ENCODE measurements at places on chromosomes 16 and 17. TPM values are rescaled to one million over a fixed set of nuclear protein-coding genes. Genes with fewer than 3 reads are reported as not detected.

- no peak overlapping the region for H3K27ac ChIP-seq
- H3K27me3 ChIP-seq, result no peaks in the 10 kb centered on the region
- no peaks in the 10 kb centered on the region for H3K4me1 ChIP-seq
- no peak overlapping the region for H3K4me3 ChIP-seq
- H3K36me3 ChIP-seq, result no peaks in the 10 kb centered on the region
- DNase-seq, result no peak
These were observed 122.4 kb upstream of the WSCD1 start for GRCh38 chr17:5947701-5948180.

DNA sequence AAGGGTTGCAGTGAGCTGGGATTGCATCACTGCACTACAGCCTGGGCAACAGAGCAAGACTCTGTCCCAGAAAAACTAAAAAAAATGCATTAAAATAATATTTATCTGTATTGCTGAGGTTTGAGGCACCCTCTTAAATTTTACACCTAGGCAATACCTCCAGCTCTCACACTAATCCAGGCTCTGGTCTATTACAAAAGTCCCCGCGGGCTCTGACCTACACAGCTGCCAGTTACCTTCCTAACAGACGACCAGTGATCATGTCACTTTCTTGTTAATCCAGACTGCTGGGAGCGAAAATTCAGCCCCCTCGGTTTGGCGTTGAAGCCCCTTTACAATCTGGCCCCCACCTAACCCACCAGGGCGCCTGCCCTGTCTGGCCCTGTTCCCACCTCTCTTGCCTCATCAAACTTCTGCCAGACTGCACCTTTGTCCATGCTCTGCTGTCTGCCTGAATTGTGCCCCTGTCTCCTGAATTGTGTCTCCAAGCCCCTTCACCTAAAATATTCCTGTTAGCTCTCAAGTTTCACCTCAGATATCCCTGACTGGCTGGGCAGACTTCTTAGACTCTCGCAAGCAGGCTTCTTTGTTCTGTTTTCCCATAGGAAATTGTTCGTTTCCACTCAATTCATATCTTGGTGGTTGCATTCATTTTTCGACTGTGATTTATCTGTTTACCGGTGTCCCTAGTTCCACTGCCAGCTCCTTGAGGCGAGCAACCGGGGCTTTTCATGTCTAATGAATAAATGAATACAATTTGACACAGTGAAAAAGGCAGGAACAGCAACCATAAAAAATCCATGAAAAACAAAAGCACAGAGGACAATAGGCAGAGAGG lies 65.9 kb downstream of the PITPNC1 start:
- no peak overlapping the region for H3K4me3 ChIP-seq
- DNase-seq, result no peak
- peak overlapping the region; percentile 47 for H3K27ac ChIP-seq
- H3K4me1 ChIP-seq, result peaks cover 91% of the 10 kb centered on the region
- no peaks in the 10 kb centered on the region for H3K36me3 ChIP-seq

Gene SEPTIN12
- total RNA-seq, result not detected

DNA sequence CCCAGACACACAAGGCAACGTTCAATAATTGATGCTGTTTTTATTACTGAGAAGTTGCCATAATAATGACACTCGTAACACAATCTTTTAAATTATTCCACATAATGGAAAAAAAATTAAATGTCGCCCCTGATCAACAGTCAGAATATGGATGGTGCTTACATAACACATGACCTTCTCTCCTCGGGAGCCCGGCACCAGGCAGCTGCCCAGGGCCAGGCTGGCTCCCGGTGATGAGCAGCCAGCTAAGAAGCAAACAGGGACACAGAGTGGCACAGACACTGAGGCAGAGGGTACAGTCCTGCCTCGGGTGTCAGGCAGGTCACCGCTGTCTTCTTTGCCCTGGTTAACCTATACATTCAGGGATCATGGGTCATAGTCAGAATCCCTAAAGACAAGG lies 137.9 kb downstream of the SLC39A11 start:
- H3K36me3 ChIP-seq, result no peaks in the 10 kb centered on the region
- no peak for DNase-seq
- no peaks in the 10 kb centered on the region for H3K27me3 ChIP-seq
- H3K4me1 ChIP-seq, result no peaks in the 10 kb centered on the region
- H3K27ac ChIP-seq, result no peak overlapping the region
- H3K4me3 ChIP-seq, result no peak overlapping the region

Gene IL21R
- 29.1 TPM for total RNA-seq

GRCh38 chr17:29569245-29569950 lies 897 bp downstream of the TP53I13 start:
- DNase-seq, result peak; percentile 37
- H3K4me3 ChIP-seq, result peak overlapping the region; percentile 83
- peaks cover 24% of the 10 kb centered on the region for H3K4me1 ChIP-seq
- peaks cover 2% of the 10 kb centered on the region for H3K36me3 ChIP-seq
- peak overlapping the region; percentile 57 for H3K27ac ChIP-seq

DNA sequence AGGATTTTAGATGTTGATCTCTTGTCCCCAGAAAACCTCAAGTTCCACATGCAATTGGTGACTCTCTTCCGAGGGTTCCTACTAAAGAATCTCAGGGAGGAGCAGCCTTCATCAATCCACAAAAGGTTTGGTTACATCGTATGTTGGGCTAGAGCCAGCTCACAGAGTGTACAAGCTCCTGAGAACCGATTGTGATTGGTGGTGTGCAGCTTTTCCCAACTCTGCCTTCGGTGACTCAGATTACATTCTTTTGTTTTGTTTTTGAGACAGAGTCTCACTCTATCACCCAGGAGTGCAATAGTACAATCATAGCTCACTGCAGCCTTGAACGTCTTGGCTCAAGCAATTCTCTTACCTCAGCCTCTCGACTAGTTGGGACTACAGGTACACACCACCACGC lies 172.4 kb downstream of the PMP22 start:
- no peak overlapping the region for H3K27ac ChIP-seq
- no peak for DNase-seq
- H3K27me3 ChIP-seq, result no peaks in the 10 kb centered on the region
- H3K36me3 ChIP-seq, result no peaks in the 10 kb centered on the region

Gene KRT27
- not detected for total RNA-seq

Gene CD300H
- total RNA-seq, result not detected

Gene PRM1
- total RNA-seq, result not detected

Gene SLC35G6
- total RNA-seq, result not detected

- H3K36me3 ChIP-seq, result no peaks in the 10 kb centered on the region
- H3K27ac ChIP-seq, result no peak overlapping the region
- no peak for DNase-seq
- H3K27me3 ChIP-seq, result no peaks in the 10 kb centered on the region
- H3K4me1 ChIP-seq, result peaks cover 8% of the 10 kb centered on the region
These were observed 817 bp downstream of the ITGB4 start for GRCh38 chr17:75722076-75722475.

DNA sequence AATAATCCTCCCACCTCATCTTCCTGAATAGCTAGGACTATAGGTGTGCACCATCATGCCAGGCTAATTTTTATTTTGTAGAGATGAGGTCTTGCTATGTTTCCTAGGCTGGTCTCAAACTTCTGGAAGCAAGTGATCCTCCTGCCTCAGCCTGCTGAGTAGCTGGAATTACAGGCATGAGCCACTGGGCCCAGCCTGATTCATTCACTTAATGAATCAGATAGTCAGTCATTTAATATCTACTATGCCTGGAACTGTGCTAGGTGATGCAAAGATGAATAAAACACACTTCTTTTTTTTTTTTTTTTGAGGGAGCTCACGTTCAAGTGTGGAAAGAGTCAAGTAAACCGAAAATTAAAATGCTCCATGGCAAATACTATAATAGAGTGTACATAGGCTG lies 39.4 kb downstream of the EFCAB13 start:
- no peaks in the 10 kb centered on the region for H3K36me3 ChIP-seq
- H3K4me1 ChIP-seq, result no peaks in the 10 kb centered on the region
- no peaks in the 10 kb centered on the region for H3K27me3 ChIP-seq

DNA sequence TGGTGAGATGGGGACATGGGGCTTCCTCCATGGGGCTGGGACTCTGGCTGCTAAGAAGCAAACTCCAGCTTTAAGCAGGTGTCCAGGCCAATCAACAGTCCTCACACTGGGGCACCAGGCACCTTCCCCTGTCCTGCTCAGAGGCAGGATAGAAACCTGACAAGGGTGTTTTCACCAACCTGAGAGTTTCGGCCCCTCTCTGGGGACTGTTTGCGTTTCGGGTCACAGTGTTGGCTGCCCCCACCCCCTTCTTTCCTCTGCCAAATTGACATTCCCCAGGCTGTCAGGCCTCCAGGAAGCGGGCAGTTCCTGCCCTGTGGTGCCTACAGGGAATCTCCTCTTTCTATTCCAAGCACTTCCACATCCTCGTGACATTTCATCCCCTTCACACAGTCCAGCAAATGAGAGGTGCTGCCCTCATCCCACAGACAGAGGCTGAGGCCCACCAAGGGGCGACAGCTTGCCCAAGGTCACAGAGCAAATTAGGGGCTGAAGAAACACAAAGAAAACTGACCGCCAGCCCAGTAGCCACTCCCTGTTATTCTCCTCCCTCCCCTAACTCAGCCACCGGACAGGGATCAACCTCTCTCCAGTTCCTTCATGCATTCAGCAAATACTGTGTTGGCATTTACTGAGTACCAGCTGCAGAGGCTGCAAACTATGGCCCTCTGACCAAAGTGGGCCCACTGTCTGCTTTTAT lies 38.0 kb downstream of the MMP15 start:
- no peak overlapping the region for H3K4me3 ChIP-seq
- no peaks in the 10 kb centered on the region for H3K4me1 ChIP-seq
- H3K36me3 ChIP-seq, result no peaks in the 10 kb centered on the region
- no peaks in the 10 kb centered on the region for H3K27me3 ChIP-seq
- no peak overlapping the region for H3K27ac ChIP-seq
- no peak for DNase-seq

Gene TNRC6A
- total RNA-seq, result 103 TPM

Gene CMTM2
- 0.72 TPM for total RNA-seq

DNA sequence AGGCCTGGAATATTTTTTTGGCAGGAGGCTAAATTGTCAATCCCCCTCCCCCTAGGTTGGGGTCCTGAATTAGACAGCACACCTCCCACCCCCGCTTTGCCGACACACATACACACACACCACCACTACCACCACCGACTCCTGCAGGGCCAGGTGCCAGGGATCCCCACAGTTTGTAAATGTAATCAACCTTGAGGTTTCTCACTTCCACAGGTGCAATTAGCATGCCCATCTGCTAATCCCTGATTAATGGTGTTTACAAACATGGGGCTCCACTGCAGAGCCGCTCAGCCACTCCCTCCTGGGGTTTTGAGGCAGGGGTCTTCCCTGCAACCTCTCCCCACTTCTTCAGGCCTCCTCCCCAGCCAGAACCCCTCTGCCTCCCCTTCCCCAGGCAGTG lies 11.8 kb downstream of the MRM1 start:
- H3K4me1 ChIP-seq, result peaks cover 3% of the 10 kb centered on the region
- no peak for DNase-seq
- no peaks in the 10 kb centered on the region for H3K36me3 ChIP-seq
- no peaks in the 10 kb centered on the region for H3K27me3 ChIP-seq

DNA sequence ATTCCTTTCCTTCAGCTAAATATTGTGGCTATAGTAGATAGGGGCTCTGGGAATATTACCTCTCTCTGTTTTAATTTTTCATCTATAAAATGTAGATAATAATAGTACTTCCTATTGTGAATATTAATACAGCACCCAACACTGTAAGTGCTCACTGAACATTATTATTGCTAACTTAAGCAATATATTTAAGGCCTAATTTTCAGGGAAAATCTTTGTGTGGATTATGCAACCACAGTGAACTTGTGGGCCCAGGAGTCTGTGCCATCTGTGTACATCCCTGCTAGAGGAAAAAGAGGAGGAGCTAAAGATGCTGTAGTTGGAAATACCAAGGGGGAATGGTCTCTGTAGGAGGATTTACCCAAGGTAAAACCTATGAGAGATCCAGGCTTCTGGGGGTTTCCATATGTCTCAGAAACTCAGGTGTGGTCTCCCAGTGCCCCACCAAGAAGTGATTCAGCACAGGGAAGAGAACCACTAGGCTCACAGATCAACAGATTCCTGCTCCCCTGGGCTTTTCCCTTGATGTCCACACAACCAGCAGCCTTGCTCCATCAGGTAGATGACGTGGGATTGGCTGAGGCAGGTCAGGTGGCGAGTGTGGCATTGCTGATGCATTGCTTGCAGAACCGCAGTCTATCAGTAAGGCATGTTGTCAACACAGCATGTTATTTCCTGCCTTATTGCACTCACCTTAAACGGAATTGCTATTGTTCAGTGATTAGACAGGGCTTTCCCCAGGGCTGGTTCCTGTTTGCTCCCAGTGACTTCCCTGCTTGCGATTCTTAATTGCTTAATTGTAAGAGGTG lies 1.6 kb upstream of the N4BP1 start:
- no peaks in the 10 kb centered on the region for H3K36me3 ChIP-seq
- H3K4me3 ChIP-seq, result peak overlapping the region; percentile 15
- DNase-seq, result peak; percentile 83
- H3K4me1 ChIP-seq, result peaks cover 62% of the 10 kb centered on the region
- peak overlapping the region; percentile 87 for H3K27ac ChIP-seq

Gene NUDT7
- total RNA-seq, result 11.0 TPM

DNA sequence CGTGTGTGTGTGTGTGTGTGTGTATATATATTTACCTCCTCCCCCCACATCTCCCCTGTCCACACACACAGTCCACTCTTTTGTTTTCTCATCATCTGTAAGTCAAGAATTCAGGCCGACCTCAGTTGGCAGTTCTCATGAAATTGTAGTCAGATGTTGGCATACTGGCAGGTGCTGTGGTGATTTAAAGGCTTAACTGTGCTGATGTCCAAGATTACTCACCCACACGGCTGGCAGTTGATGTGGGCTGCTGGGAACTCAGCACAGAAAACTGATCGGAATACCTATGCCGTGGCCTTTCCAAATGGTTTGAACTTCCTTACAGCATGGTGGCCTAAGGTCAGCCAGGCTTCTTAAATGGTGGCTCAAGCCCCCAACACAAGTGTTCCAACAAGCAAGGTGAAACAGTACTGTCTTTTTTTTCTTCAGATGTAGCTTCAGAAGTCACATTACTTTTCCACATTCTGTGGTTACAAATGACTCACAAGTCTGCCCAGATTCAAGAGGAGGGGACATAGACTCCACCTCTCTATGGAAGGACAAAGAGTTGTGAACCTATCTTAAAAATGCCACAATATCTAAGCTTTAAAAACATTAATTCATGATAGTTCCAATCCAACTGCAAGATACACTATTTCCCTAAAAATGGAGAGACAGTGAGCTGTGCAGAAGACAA lies 198.5 kb upstream of the HS3ST4 start:
- no peak overlapping the region for H3K27ac ChIP-seq
- H3K27me3 ChIP-seq, result no peaks in the 10 kb centered on the region
- no peak overlapping the region for H3K4me3 ChIP-seq
- no peaks in the 10 kb centered on the region for H3K4me1 ChIP-seq
- no peaks in the 10 kb centered on the region for H3K36me3 ChIP-seq

- H3K4me1 ChIP-seq, result peaks cover 60% of the 10 kb centered on the region
- no peaks in the 10 kb centered on the region for H3K27me3 ChIP-seq
- no peak overlapping the region for H3K27ac ChIP-seq
- H3K4me3 ChIP-seq, result no peak overlapping the region
These were observed 6.6 kb downstream of the ZNF319 start for GRCh38 chr16:57993897-57994296.

Gene CPD
- total RNA-seq, result 24.6 TPM

Gene ARHGDIG
- total RNA-seq, result not detected

Data from CD4-positive, alpha-beta memory T cell (primary cell).